ENCODE measurements at places on chromosomes 7 and 10. TPM values are rescaled to one million over a fixed set of nuclear protein-coding genes. Genes with fewer than 3 reads are reported as not detected.

DNAH11 gene
- 2.0 TPM for total RNA-seq

CRTAC1 gene
- total RNA-seq, result not detected

RAMP3 gene
- 0.14 TPM for total RNA-seq

IGFBP3 gene
- 0.41 TPM for total RNA-seq

ARHGAP22 gene
- 0.18 TPM for total RNA-seq

ANKRD2 gene
- 0.18 TPM for total RNA-seq

PNLIPRP1 gene
- not detected for total RNA-seq

GPRIN2 gene
- not detected for total RNA-seq

OR13A1 gene
- total RNA-seq, result not detected

ANXA8L1 gene
- not detected for total RNA-seq

HKDC1 gene
- total RNA-seq, result 0.11 TPM

FAM13C gene
- total RNA-seq, result not detected

DRGX gene
- not detected for total RNA-seq

HMX3 gene
- total RNA-seq, result not detected

MEOX2 gene
- not detected for total RNA-seq

PHKG1 gene
- total RNA-seq, result 3.6 TPM

OPN1SW gene
- not detected for total RNA-seq

SH2B2 gene
- total RNA-seq, result 1.9 TPM

RPP30 gene
- 69.1 TPM for total RNA-seq

WNT2 gene
- total RNA-seq, result not detected

GBX1 gene
- total RNA-seq, result not detected

MMD2 gene
- total RNA-seq, result not detected

SFTPA2 gene
- not detected for total RNA-seq

PTPRN2 gene
- total RNA-seq, result 1.1 TPM

CYP26C1 gene
- not detected for total RNA-seq

PNLIPRP2 gene
- not detected for total RNA-seq

ITIH5 gene
- not detected for total RNA-seq

CLCN1 gene
- total RNA-seq, result not detected

ZNF800 gene
- 40.2 TPM for total RNA-seq

CLDN15 gene
- total RNA-seq, result 18.2 TPM

EDRF1 gene
- 40.7 TPM for total RNA-seq

AKR1C1 gene
- 0.97 TPM for total RNA-seq

AKR1D1 gene
- not detected for total RNA-seq

Measured in activated T-helper 2 cell treated with anti-CD3 and anti-CD28 coated beads, Interferon-gamma antibody, Interleukin-2, Interleukin-4, amounts not matched to agents 10 μg/mL and 5 μg/mL and 100 μg/mL, durations not matched to agents 14 hours and 24 hours and 36 hours (primary cell).